ENCODE measurements at places on chromosomes 1 and 21.

- no peak for DNase-seq
These were observed 37.0 kb downstream of the MAN1C1 start for GRCh38 chr1:25653558-25653957.

GRCh38 chr1:223718850-223719249 lies 6.5 kb downstream of the CAPN2 start:
- DNase-seq, result no peak

DNA sequence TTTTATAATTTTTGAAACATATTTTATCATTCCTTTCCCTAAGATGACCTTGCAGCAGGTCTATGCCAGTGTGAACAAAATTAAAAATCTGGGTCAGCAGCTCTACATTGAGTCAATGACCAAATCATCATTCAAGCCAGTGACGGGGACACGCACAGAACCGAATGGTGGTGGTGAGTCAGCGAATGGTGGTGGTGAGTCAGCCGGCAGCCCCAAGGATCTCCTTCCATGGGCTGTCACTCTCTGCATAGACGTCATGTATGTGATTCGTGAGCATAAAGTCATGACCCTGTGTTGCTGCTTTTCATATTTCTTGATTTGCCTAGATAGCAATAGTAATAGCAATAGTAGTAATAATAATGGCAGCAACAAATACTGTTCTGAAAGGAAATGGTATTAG lies 26.3 kb downstream of the PER3 start:
- no peak for DNase-seq

- no peak for DNase-seq
These were observed 42.0 kb upstream of the LHX8 start for GRCh38 chr1:75092141-75092540.

GRCh38 chr1:162677607-162678371 lies 45.5 kb downstream of the DDR2 start:
- no peak for DNase-seq

GRCh38 chr1:215793180-215793579 lies 226.1 kb downstream of the KCTD3 start:
- DNase-seq, result no peak

DNA sequence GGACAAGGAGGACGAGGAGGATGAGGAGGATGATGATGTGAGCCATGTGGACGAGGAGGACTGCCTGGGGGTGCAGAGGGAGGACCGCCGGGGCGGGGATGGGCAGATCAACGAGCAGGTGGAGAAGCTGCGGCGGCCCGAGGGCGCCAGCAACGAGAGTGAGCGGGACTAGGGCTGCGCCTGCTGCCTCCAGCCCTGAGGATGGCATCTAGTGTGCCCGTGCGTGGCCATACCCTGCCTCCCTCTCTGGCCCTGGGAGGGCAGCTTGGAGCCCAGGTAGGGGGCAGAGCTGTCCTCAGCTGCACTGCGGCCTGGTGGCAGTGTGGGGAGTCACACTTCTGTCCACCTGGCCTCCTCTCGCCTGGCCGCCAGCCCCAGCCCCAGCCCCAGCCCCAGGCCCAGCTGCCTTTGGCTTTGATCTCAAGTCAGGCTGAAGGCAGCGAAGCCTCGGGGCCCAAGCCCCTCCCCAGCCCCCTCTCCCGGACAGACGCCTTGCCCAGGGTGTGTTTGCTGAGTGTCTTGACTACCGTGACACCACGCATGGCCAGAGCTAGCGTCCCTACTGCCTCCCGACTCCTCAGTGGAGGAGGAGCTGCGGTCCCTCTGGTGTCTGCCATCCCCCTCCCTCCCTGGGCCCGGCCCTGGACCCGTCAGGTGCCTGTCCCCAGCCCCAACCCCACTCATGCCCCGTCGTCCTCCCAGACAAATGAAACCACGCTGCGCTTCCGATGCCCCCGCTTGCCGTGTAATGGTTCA lies 155.2 kb downstream of the PEX14 start:
- DNase-seq, result no peak

- DNase-seq, result no peak
These were observed 42.7 kb upstream of the SLC19A2 start for GRCh38 chr1:169528215-169529067.

GRCh38 chr1:56758135-56758534 lies 61.1 kb downstream of the FYB2 start:
- DNase-seq, result no peak

GRCh38 chr1:172206256-172206655 lies 214.2 kb upstream of the C1orf105 start:
- DNase-seq, result no peak

GRCh38 chr1:84027368-84027767 lies 28.4 kb upstream of the TTLL7 start:
- no peak for DNase-seq

DNA sequence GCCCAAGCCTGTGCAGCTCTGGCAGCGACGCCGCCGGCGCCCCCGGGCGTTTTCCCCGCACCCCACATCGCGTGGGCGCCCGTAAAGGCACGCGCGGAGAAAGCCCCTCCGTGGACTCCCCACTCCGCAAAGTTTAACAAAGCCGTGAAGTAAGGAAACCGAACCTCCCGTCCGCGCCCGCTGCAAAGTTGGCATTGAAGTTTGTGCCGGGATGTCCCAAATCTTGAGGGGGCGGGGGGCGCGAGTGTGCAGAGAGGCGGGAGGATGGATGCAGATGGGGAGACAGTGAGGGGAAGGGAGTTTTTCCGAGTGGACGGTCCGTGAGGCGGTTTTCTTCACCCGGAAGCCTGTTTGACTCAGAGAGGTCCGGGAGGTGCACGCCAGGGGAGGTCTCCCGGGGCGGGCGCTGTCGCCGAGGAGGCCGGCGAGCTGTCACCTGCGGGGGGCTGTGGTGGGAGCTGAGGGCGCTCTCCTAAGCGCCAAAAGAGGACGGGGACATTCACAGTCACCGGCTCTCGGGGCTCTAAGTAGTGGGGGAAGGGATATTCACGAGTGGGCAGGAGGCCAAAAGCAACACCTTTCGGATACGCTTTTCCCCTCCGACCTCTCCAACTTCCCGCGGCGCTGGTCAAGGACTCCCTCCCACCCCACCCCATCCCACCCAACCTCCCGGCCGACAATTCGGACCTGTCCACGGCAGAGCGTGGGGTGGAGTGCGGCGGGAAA lies 1.3 kb downstream of the WLS start:
- DNase-seq, result no peak

- DNase-seq, result no peak
These were observed 22.8 kb upstream of the DEGS1 start for GRCh38 chr1:224160171-224160682.
